ENCODE measurements at places on chromosomes 4 and X. TPM values are rescaled to one million over a fixed set of nuclear protein-coding genes. Genes with fewer than 3 reads are reported as not detected.

DNA sequence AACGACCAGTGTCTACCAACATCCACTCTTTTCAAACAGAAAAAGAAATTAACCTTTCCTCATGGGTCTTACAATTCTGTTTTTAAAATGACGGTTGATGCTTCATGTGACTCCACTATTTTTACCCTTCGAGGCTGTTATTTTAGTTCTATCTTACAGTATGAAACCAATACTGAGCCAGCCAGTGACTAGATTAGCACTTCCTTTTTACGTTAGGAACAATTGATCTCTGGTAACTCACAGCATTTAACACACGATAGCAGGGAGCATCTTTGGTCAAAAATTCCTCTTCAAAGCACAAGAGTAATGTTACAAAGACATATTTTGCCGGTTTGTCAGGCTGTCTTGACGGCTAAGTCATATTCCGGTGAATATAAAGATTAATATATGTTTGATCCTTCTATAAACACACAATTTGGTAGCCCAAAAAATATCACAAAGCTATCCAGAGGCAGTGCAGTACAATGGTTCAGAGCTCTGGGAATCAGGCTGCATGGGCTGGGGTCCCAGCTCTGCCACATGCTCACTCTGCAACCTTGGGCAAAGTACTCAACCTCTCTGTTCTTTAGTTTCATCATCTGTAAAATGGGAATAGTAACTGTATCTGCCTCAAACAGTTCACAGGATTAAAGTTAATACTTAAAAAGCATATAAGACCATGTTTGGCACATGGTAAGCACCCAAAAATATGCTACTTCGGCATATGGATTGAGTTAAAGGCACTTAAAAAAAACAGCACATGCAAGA lies 62.9 kb upstream of the TXK start:
- peaks cover 11% of the 10 kb centered on the region for H3K4me1 ChIP-seq
- DNase-seq, result no peak
- no peaks in the 10 kb centered on the region for H3K36me3 ChIP-seq
- H3K4me3 ChIP-seq, result no peak overlapping the region

GRCh38 chrX:6574762-6575161 lies 39.8 kb upstream of the VCX3A start:
- no peak for DNase-seq
- H3K36me3 ChIP-seq, result no peaks in the 10 kb centered on the region
- H3K4me1 ChIP-seq, result no peaks in the 10 kb centered on the region
- no peak overlapping the region for H3K4me3 ChIP-seq

GRCh38 chr4:56086073-56086541 lies 137.4 kb downstream of the CEP135 start:
- H3K27me3 ChIP-seq, result no peaks in the 10 kb centered on the region
- H3K4me3 ChIP-seq, result no peak overlapping the region
- no peak for DNase-seq
- no peaks in the 10 kb centered on the region for H3K4me1 ChIP-seq

DNA sequence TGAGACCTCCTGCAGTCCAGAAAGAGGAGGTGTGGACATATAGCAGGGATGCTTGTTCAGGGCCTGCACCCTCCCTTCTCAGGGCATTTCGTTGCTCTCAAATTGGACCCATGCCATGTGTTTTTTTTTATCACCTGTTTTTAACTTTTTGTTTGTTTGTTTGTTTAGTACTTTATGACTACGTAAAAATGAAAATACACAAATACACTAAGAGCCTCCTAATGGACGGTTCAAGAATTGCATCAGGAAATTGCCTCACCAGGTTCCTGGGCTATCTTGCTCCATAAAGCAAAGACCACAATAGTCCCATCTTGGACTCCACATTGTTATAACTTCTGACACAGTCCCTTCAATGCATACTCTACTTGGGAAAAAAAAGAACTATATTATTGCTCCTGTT lies 1685.9 kb upstream of the TENM3 start:
- no peak for DNase-seq
- H3K27ac ChIP-seq, result no peak overlapping the region
- no peaks in the 10 kb centered on the region for H3K36me3 ChIP-seq
- peaks cover 5% of the 10 kb centered on the region for H3K4me1 ChIP-seq

GRCh38 chr4:75251547-75251946 lies 262.7 kb downstream of the RCHY1 start:
- no peak for DNase-seq
- no peak overlapping the region for H3K4me3 ChIP-seq
- no peaks in the 10 kb centered on the region for H3K4me1 ChIP-seq
- no peaks in the 10 kb centered on the region for H3K27me3 ChIP-seq

GRCh38 chr4:5821665-5822358 lies 71.1 kb downstream of the CRMP1 start:
- no peaks in the 10 kb centered on the region for H3K27me3 ChIP-seq
- H3K4me1 ChIP-seq, result no peaks in the 10 kb centered on the region
- no peak overlapping the region for H3K4me3 ChIP-seq
- no peak overlapping the region for H3K27ac ChIP-seq
- DNase-seq, result no peak

Gene MAP9
- 12.8 TPM for polyA plus RNA-seq

Gene GRPR
- polyA plus RNA-seq, result not detected

Gene SLC6A8
- polyA plus RNA-seq, result 63.0 TPM

Gene AFF2
- 1.5 TPM for polyA plus RNA-seq

Gene EIF2S3
- polyA plus RNA-seq, result 49.1 TPM

Gene BEX2
- 99.7 TPM for polyA plus RNA-seq

Gene GLRA3
- polyA plus RNA-seq, result 0.13 TPM

Gene SMIM43
- 0.20 TPM for polyA plus RNA-seq

Gene LUZP4
- polyA plus RNA-seq, result not detected

Gene SUPT20HL1
- polyA plus RNA-seq, result not detected

Gene GPR34
- polyA plus RNA-seq, result 8.0 TPM
